ENCODE measurements at places on chromosomes 13 and 19. TPM values are rescaled to one million over a fixed set of nuclear protein-coding genes. Genes with fewer than 3 reads are reported as not detected.

DNA sequence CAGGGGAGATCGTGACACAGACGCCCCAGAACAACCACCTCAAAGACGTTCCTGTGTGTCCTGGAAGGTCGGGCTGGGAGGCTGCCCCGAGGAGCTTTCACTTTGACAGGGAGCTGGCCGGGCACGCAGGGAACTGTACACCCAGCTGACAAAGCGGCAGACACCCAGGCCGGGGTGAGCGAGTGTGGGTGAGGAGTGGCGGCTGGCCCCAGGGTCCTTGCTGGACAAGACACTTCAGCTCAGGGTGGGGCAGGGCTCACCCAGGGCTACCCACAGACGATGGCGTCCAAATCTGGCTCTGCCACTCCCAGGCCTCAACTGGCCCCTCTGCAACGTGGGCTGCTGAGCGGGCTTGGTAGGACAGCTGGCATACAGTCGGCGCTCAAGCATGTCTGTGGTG lies 2.0 kb downstream of the FGF22 start:
- DNase-seq, result no peak

LENG1 gene
- total RNA-seq, result 6.9 TPM

DNA sequence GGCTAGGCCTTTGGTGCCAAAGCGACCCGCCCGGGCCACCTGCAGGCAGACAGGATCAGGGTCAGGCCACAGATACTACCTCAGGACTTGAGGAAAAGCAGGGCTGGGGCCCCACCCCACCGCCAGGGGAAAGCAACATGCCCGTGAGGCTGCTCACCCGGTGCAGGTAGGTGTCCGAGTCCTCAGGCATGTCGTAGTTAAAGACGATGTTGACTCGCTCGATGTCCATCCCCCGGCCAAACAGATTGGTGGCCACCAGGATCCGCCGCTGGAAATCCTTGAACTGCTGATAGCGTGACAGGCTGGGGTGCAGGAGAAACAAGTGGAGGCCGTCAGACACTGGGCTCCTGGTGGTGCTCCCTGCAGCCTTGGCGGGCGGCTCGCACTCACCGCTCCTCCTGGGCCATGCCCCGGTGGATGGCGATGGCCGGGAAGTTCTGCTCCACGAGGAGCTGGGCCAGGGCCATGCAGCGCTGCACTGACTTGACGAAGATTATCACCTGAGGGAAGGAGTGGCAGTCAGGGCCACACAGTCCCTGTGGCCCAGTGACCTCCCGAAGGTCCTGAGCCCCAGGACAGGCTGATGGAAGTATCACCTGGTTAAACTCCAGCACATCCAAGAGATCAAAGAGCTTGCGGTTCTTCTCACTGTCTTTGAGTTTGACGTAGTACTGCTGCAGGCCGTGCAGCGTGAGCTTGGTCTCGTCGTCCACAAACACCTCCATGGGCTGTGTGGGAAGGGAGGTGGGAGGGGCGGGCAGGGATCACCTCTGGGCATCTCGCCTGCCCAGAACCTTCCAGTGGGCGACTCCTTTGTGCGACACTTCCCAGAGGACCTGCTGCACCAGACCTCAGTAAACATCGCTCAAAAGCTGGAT lies 9.8 kb downstream of the DDX39A start:
- DNase-seq, result no peak

PNKP gene
- total RNA-seq, result 130 TPM

DNA sequence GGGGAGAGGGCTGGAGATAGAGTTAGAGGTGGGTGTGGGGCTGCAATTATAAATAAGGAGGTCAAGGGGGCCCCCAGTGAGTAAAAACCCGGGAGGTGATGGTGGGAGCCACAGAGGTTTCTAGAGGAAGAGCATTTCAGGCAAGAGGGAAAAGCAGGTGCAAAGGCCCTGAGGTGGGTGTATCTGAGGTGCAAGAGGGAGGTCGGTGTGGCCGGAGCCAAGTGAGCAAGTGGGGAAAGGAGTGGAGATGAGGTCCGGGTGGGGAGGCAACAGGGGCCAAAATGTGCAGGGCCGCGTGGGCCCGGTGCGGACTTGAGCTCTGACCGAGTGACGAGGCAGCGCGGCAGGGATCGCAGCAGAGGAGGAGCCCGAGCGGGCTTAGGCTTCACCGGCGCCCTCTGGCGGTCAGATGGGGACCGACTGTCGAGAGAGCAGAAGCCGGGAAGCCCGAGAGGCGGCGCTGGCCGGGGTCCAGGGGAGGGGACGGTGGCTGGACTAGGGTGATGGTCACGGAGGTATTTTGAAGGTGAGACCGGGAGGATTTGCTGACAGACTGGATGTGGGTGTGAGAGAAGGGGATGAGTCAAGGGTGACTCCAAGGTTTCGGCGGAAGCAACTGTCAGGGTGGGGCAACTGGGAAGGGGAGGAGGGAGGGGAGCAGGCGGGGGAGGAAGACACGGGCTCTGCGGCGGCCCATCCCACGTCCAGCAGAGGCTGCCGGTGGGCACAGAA lies 17.7 kb upstream of the SPACA4 start:
- peak; percentile 89 for DNase-seq
